ENCODE measurements at places on chromosomes 7 and 10.

DNA sequence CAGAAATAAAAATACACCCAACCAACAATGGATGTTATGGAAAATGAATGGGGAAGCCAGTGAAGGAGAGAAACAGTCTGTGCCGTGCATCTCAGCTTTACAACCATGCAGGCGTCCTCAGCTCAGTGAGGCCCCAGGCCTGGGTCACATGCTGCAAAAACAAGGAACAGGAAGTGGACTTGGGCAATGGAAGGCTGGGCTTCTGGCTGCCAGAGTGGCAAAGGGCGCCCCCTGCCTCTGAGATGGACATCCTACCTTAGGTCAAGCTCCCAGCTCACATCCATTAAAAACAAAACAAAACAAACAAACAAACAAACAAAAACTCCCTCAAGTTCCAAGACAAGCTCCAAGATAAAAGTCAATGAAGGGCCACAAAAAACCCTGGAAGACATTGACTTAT lies 54.7 kb upstream of the AFAP1L2 start:
- no peak overlapping the region for H3K27ac ChIP-seq
- H3K36me3 ChIP-seq, result no peaks in the 10 kb centered on the region
- H3K4me1 ChIP-seq, result no peaks in the 10 kb centered on the region
- no peak overlapping the region for H3K4me3 ChIP-seq

DNA sequence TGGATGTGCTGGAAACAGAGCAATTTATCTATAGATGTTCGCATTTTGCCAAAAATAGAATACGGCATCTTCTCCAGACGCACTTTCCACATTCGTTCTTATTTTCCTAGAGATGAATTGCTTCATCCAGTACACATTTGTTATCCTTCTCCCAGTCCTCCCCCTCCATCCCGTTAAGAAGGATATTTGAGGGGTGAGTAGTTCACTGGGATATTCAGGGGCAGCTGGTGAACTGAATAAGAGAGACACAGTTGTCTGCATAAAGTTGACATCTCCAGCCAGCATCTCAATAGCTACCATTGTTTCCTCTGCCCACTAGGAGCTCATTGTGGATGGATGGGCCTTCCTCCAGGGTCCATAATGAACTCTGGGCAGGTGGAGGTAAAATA lies 456.8 kb upstream of the NRP1 start:
- no peak overlapping the region for H3K27ac ChIP-seq
- H3K27me3 ChIP-seq, result no peaks in the 10 kb centered on the region
- no peak overlapping the region for H3K4me3 ChIP-seq
- H3K36me3 ChIP-seq, result no peaks in the 10 kb centered on the region

DNA sequence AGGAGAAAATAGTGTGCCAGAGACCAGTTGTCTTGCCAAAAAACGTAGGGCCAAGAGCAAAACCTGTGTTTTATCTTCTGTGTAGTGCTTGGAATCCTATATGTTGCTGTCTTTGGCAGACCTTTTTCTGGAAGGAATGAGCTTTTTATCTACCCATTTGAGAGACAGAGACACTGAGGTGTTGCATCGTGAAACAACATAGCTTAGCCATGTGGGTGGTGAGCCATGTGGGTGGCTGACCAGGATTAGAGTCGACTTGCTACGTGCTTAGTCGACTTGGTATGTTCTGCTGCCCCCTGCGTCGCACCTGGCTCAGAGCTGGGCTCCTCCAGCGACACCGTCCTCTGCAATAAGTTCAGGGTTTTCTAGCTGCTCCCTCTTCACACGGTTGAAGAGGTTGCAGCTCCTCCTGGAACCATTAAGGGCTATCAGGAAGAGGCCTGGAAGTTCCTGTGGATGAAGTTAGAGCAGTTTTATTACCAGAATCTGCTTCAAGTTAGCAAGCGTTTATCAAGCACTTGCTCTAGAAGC lies 175.8 kb downstream of the SH2D4B start:
- no peak overlapping the region for H3K4me3 ChIP-seq
- peaks cover 58% of the 10 kb centered on the region for H3K27me3 ChIP-seq
- H3K36me3 ChIP-seq, result no peaks in the 10 kb centered on the region
- no peaks in the 10 kb centered on the region for H3K4me1 ChIP-seq
- H3K27ac ChIP-seq, result no peak overlapping the region
- DNase-seq, result no peak

DNA sequence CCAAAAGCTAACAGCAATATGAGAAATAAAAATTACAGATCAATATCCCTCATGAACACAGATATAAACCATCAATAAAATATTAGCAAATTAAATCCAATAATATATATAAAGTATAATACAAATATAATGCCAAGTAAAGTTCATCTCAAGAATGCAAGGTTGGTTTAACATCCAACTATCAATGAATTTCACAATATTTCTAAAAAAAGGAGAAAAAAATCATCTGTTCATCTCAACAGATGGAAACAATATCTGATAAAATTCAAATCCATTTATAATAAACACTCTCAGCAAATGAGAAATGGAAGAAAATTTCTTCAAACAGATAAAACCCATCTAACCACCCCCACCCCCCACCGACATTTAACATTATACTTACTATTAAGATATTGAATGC lies 86.9 kb downstream of the SIRT1 start:
- H3K36me3 ChIP-seq, result peaks cover 52% of the 10 kb centered on the region
- H3K4me1 ChIP-seq, result no peaks in the 10 kb centered on the region
- no peaks in the 10 kb centered on the region for H3K27me3 ChIP-seq
- no peak overlapping the region for H3K4me3 ChIP-seq

DNA sequence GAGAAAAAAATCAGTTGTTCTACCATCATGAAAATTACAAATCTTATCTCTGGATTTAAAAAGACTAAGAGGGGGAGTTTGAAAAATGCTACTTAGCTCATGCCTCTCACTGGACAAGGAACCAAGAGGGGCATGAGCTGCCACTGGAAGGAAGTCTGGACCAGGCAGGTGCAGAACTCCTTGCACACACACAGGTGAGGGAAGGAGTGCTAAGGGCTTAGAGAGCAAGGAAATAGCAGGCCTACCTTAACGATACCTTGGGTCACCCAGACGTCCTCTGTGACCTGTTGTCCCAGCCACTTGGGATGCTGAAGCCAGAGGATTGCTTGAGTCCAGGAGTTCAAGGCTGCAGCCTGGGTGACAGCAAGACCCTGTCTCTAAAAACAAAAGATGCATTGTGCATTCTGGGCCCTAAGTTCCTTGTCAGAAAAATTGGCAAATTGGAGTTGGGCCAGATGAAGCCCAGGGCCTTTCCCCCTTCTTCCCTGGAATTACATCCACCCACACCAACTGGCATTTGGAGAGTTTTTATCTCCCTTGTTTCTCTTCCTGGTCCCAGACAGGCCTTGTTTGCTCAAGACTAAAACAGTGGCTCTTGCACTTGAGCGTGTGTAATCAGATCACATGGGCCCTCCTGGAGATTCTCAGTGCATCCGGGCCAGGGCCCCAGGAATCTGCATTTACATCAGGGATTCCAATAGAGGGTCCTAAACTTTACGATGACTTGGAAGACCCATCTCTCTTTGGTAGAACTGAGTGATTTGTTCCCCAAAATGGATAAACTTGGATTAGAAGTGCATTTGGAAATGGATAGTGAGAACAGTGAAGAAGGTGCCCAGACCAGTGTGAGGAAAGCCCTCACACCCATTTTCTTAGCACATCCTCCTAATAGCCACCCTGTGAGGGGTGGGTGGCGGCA lies 3.0 kb downstream of the DDIT4 start:
- peak overlapping the region; percentile 95 for H3K4me3 ChIP-seq
- peaks cover 51% of the 10 kb centered on the region for H3K4me1 ChIP-seq
- peak overlapping the region; percentile 99 for H3K27ac ChIP-seq
- H3K36me3 ChIP-seq, result peaks cover 66% of the 10 kb centered on the region
- peak; percentile 60 for DNase-seq
- no peaks in the 10 kb centered on the region for H3K27me3 ChIP-seq

- no peaks in the 10 kb centered on the region for H3K27me3 ChIP-seq
- no peak overlapping the region for H3K4me3 ChIP-seq
- no peak for DNase-seq
- H3K4me1 ChIP-seq, result peaks cover 86% of the 10 kb centered on the region
- peaks cover 64% of the 10 kb centered on the region for H3K36me3 ChIP-seq
- peak overlapping the region; percentile 53 for H3K27ac ChIP-seq
Measured at GRCh38 chr7:24829787-24830186, 72.5 kb upstream of the GSDME start.

- peaks cover 38% of the 10 kb centered on the region for H3K4me1 ChIP-seq
- DNase-seq, result peak; percentile 86
- peak overlapping the region; percentile 88 for H3K4me3 ChIP-seq
Measured at GRCh38 chr10:81873932-81874816, 820 bp upstream of the NRG3 start.

GRCh38 chr10:4334871-4335270 lies 491.1 kb upstream of the AKR1E2 start:
- no peaks in the 10 kb centered on the region for H3K4me1 ChIP-seq
- H3K36me3 ChIP-seq, result no peaks in the 10 kb centered on the region
- H3K27ac ChIP-seq, result no peak overlapping the region

DNA sequence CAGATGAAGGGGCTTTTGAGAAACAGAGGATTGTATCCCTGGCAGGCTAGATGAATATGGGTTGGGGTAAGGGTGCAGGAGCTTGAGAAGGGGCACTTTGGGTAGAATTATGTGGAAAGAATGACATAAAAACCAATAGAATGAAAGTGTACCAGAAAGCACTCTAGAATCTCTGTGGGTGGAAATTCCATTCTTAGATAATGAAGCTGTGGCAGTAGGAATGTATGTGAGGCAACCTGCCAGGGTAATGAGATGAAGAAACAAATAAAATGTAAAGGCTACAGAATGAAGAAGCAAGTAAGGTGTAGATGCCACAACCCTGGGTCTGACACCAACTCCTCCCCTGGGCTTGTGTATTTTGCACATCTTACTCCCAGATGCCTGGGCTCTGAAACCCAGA lies 16.8 kb downstream of the NOBOX start:
- no peaks in the 10 kb centered on the region for H3K27me3 ChIP-seq
- no peak overlapping the region for H3K27ac ChIP-seq
- DNase-seq, result no peak
- peaks cover 16% of the 10 kb centered on the region for H3K36me3 ChIP-seq

- peaks cover 6% of the 10 kb centered on the region for H3K36me3 ChIP-seq
- no peak overlapping the region for H3K27ac ChIP-seq
- peaks cover 9% of the 10 kb centered on the region for H3K4me1 ChIP-seq
- peaks cover 94% of the 10 kb centered on the region for H3K27me3 ChIP-seq
- H3K4me3 ChIP-seq, result no peak overlapping the region
Measured at GRCh38 chr10:70564113-70564725, 38.3 kb downstream of the PRF1 start.

DNA sequence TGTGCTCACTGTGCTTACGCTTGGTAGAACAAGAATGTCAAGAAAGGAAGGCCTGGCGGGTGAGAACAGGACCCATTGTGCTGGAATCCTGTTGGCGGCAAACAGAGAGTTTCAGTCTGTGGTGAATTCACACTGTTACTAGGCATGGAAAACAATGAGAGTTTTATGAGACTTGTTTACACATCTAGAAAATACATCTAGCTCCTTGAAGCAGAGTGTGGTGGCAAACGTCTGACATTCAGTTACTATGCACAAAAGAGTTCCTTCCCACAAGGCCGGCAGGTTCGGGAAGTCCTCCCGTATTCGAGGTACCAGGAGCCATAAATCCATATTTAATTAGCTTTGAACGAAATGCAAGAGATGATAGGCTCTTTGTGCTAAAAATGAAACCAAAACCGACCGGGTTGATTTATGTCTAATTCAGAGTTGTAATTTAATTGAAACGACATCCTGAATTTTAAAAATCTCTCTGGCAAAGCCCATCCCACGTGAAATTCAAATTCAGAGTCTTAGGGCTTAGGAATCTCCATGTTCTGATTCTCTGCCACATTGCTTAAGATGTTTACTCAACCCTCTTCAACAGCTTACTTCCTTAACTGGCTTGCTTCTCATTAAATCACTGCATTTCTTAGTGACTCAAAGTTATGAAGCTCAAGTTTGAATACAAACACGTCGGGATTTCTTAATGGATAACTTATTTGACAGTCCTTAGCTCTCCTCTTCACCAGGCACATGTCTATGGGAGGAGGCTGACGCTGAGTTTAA lies 299.9 kb upstream of the PITRM1 start:
- peak overlapping the region; percentile 44 for H3K4me3 ChIP-seq
- H3K36me3 ChIP-seq, result peaks cover 20% of the 10 kb centered on the region
- peak overlapping the region; percentile 94 for H3K27ac ChIP-seq
- DNase-seq, result peak; percentile 60

DNA sequence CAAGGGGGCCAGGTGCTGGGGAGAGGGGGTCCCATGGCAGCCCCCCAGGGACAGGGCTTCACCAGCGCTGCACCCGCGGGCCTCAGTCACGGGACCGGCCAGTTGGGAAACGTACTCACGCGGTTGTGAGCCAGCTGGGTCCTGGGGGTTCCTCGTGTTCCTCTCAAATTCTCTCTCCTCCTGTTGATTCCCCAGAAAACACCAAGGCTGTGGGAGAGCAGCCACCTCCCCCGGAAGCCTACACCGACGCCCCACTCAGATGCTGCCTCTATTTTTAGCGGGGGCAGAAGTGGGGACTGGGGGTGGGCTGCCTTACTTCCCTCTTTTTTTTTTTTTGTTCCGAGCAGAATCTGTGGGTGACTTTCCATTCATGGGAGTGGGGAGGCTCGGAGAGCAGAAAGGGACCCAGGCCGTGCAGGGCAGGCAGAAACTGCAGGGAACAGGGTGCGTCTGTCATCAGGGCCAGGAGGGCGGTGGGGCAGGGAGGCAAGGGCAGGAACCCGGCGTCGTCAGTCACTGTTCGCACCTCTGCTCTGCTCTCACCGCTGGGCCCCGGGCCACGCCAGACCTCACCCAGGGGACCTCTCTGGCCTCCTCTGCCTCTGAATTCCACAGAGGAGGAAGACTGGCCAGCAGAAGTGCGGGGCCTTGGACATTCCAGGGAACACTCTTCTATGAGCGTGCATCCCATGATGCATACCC lies 63.1 kb downstream of the CARD11 start:
- H3K36me3 ChIP-seq, result no peaks in the 10 kb centered on the region
- no peaks in the 10 kb centered on the region for H3K4me1 ChIP-seq
- no peak overlapping the region for H3K27ac ChIP-seq
- DNase-seq, result no peak
- no peaks in the 10 kb centered on the region for H3K27me3 ChIP-seq

DNA sequence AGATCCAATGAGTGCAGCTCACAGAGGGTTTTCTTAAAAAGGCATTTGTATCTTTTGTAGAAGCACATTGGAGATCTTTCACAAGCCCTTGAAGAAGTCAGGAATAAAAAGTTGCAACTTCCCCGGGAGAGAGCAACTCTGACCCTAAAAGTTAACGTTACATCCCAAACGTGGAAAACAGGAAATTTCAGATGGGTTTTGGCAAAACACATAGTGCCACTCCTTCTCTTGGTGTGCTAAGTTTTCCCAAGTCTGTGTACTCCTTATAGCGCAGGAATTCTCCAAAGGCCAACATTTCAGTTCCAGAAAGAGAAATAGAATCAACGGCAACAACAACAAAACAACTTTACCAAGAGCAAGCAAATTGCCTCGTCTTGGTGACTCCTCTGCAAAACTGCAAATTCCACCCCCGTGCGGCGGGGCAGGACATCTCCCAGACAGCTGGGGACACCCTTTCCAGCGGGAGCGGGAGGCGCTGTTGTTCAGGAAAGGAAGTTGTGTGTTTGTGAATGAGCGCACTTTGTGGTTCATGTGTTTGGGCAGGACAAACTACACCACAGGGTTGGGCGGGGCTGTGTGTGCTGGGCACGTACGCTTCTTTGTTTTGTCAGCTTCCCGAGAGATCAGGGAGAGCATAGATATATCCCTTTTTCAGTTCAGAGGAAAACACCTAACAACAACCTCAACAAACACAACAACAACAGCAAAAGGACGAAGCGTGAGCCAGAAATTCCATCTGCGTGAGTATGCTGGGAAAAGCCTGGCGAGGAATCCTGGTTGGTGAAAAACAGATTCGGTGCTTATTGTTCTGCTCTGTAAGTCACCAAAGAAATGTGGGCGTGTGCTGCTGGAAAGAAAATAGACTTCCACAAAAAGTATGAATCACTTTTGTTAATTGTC lies 294.7 kb upstream of the PITRM1 start:
- peaks cover 24% of the 10 kb centered on the region for H3K36me3 ChIP-seq
- peaks cover 70% of the 10 kb centered on the region for H3K4me1 ChIP-seq
- H3K4me3 ChIP-seq, result peak overlapping the region; percentile 36
- peak; percentile 83 for DNase-seq

Measured in Calu3 (cell line).